ENCODE measurements at places on chromosomes 6 and 20.
A peak's percentile ranks its signal among the peaks of the same experiment; 100 is the strongest.

- no peak for DNase-seq
Measured at GRCh38 chr6:54248994-54249393, 59.2 kb upstream of the TINAG start.

DNA sequence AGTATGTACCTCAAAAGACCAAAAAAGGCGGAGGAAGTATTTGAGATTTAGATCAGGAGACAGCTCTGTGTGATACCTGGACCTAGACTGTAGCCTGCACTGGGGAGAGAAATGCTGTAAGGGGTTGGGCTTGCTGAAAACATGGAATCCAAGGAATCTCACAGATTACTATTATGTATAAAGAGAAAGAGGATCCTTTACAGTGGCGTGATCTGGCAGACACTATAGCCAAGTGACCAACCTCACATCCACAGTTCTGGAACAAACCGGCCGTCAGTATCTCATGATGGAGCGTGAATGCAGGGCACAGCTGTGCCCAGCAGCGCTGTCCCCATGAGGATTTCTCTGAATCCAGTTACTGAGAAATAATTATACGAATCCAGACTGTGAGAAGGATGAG is 12.3 kb downstream of the DDX27 start:
- DNase-seq, result no peak

GRCh38 chr6:142112451-142113061 is 20.2 kb upstream of the GJE1 start:
- peak; percentile 83 for DNase-seq

DNA sequence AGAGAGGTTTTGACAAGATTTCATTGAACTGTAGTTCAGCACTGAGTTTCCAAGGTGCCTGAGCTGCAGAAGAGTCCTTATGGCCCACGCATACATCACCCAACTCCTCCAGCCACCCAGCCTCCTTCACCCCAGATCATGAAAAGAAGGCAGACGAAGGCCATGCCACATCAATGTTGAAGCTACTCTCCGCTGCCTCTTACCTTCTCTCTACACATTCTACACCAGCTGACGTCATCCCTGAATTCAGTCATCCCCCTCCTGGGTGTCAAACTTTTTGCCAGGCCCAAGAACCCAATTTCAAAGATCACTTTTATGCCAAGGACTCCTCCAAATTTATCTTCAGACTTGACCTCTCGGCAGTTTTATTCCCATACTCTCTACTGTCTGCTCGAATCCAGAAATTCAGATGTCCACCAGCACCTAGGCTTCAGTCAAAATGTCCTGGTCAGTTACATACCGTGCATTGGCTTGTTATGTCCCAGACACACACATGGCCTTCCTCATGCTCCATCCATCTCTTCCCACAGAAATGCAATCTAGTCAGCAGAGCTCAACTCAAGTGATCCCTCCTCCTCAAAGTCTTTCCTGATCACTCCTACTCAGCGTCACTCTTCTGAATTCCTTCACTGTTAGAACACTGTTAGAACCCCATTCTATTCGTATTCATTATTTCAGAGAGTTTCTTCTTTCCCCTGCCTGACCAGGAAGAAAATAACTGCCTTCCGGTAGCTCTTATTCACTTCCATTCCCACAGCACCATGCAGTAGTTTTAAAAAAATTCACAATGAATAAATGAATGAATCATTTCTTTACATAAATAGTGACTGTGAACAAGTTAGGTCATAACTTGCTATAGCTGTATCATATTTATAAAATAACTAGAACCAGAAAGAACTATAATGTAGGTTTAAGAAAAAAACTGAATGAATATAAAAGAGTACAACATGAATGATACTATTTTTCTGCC is 11.5 kb downstream of the ATXN1 start:
- DNase-seq, result no peak

- DNase-seq, result no peak
Measured at GRCh38 chr20:63150911-63151531, 64.9 kb downstream of the YTHDF1 start.

GRCh38 chr20:21099751-21100577 is 6.2 kb downstream of the LINC00237 start:
- peak; percentile 74 for DNase-seq

DNA sequence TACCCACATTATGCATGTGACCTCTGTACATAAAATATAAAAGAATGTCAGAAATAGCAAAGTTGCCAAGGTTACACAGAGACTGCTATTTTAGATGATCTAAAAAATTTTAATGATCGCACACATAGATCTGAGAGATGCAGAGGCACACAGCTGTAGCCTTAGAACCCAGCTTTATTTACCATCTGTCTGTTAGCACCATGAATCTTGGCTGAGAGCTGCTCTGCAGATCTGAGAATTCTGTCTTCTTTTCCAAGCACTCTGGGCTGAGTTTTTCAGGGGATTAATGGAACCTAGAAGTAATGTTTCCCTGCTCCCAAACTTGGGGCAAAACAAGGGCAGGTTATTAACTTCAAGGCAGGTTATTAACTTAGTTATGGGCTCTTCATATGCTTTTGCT is 248.7 kb upstream of the JAG1 start:
- no peak for DNase-seq

DNA sequence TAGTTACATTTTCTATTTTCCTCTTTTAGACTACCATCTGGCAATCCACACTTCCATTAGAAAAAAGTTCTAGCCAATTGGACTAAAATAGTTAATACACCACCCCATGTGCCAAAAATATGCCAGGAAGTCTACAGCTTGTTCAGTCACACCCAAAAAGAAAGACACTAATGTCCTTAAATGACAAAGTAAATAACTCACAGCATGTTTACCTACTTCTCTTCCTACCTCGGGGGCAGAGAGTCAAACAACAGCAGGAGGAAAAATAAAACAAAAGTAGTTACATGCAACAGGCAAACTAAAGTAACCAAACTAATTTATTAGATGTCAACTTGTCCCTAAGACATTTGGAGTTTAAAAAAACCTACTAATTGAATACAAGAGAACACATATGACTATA is 57.0 kb downstream of the UBE3D start:
- no peak for DNase-seq

DNA sequence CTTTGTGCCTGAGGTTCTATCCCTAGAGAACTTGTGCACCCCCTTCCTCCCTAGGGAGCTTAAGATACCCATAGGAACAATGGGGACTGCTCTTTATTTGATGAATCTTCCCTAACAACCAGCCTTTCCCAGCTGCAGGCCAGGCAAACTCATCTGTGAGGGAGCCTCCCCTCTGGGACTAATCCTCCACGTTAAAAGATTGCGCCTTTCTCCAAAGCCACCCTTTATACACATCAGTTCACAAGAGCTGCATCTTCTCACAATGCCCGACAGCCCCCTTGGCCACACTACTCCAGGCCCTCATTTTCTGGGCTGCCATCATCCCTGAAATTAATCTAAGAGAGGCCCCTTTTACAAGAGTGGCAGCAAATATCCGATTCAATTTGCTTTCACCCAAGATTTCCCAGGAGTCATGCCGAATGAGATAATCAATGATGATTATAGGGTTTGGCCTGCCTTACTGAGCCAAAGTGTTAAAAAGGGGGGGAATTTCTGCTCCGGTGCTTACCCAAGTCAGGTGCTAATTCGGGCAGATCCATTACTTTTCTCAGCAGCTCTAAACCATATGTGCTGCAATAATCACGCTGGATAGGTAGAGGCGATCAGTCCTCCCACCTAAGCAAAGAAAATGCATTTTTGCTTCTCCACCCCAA is 336.5 kb downstream of the KIF16B start:
- no peak for DNase-seq

- DNase-seq, result no peak
Measured at GRCh38 chr6:134826889-134827737, 122.8 kb downstream of the ALDH8A1 start.

- no peak for DNase-seq
Measured at GRCh38 chr6:27812805-27813492, 99.2 kb downstream of the OR2B2 start.
